Stimulated activated CD4-positive, alpha-beta T cell treated with anti-CD3 and anti-CD28 coated beads, Interleukin-1b, Interleukin-23, amount 100 ng/mL, for 4 hours (primary cell): ENCODE measurements at places on chromosomes 16 and 17.

DNA sequence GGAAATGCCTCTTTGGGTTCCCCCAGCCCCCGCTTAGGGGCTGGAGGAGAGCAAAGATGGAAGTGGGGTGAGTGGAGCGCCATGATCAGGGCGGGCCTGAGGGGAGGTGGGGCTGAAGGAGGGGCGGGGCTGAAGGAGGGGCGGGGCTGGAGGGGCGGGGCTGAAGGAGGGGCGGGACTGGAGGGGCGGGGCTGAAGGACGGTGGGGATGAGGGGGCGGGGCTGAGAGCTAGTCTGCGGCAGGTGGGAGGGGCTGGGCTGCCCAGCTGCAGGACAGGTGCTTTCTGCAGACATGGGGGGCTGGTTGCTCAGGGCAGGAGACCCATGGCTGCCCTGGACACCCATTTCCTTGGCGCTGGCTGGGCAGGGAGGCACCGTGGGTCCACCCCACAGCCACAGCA, 39.1 kb upstream of the PABPN1L start:
- DNase-seq: no peak

- DNase-seq: no peak
These were observed 11.3 kb downstream of the OSBPL7 start for GRCh38 chr17:47810200-47810821.

- DNase-seq: no peak
These were observed 141.1 kb upstream of the NOL11 start for GRCh38 chr17:67576471-67577115.

- no peak for DNase-seq
These were observed 37.9 kb downstream of the TBCD start for GRCh38 chr17:82789806-82790205.

GRCh38 chr17:9177212-9177611, 155.9 kb downstream of the NTN1 start:
- DNase-seq: no peak

DNA sequence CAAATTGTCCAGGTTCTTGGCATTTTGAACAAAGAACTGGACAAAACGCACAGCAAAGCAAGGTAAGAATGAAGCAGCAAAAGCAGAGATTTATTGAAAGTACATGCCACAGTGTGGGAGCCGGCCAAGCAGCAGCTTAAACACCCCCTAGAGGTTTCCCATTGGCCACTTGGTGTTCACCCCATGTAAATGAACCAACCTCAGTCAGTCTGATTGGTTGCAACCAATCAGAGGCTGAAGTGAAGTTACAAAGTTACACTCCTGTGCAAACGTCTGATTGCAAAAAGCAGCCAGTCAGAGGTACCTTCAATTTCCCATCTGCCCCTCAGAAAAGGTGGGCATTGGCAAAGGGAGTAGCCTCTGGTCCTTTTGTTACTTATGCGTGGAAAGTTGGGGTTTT, 8.8 kb upstream of the ZNF263 start:
- DNase-seq: no peak

DNA sequence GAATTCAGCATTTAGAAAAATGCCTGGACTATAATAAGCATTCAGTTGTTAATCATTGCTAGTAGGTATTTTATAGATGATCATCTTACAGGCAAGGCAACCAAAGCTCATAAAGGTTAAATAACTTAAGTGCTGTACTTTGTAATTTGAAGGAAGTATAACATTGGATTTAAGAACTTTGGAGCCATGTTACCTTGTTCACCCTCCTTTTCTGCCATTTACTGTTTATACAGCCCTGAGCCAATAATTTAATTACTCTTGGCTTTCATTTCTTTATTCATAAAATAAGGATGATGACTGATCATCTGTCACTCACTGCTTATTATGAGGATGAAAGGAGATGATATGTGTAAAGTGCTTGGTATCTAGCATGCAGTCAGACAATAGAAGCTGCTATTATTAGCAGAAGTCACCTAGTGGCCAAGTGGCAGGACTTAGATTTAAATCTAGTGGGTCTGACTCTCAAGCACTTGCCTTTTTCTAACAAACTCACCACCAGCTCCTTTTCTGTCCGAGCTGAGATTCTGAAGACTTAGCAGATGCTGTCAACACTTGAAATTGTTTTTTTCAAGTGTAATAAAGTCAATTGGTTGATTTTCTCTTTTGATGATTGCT, 18.3 kb upstream of the DDX52 start:
- DNase-seq: no peak

DNA sequence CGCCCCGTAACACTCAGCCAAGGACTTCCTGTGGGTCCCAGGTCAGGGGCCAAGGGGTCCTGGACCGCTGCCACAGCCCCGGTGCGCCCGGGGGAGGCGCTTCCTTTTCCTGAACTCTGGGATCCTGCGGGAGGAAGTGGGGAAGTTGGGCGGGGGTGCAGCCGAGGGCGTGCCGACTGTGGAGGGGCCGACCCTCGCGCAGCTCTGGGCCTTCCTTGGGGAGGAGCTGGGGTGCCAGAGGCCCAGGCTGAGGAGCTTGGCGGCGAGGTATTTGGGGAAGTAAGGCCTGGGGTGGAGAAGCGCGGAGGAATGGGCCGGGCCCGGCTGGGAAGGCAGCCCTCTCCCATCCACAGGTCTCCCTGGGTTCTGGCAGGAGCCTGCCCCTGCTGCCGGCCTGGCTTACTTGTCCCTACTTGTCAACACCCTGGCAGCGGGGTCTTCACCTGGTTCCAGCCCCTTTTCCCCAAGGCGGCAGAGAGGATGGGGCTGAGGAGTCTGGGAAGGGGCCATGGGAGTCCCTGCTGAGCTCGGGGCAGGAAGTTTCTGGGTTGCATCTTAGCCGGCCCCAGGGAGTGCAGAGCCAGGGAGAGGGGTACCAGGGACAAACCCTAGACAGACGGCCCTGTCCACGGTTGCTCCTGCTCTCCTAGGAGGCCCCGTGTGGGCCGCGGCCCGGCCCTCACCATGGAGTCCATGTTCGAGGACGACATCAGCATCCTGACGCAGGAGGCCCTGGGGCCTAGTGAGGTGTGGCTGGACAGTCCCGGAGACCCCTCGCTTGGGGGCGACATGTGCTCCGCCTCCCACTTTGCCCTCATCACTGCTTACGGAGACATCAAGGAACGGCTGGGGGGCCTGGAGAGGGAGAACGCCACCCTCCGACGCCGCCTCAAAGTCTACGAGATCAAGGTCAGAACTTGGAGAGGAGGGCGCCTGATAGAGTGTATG, 1.7 kb downstream of the TBKBP1 start:
- DNase-seq: no peak

DNA sequence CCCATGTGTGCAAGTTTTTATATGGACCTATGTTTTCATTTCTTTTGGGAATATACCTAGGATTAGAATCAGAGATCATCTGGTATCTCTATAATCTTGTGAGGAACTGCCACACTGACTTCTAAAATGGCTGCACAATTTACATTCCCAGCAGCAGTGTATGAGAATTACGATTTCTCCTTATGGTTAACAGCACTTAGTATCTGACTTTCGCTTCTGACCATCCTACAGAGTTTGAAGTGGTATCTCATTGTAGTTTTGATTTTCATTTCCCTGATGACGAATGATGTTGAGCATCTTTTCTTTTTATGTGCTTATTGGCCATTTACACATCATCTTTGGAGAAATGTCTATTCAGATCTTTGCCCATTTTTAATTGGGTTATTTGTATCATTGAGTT, 10.0 kb downstream of the C16orf96 start:
- DNase-seq: no peak

DNA sequence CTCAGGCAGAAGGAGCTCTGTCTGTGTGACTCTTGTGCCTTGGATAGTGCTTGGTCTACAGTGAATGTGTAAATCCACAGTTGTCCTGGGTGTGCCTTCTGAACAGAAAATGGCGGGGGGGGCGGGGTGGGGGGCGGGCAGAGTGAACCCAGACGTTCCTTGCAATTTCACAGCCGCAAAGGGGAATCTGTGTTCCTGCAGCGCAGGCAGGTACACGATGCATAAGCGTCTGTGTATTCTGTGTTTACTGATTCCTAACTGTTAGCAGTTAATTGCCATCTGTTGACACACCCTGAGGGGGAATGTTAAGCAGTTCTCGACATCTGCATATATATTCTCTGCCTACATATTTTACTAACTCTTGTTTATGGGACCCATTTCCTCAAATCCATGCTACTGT, 123.5 kb upstream of the ZFHX3 start:
- no peak for DNase-seq

GRCh38 chr17:69876757-69877156, 198.3 kb upstream of the KCNJ16 start:
- DNase-seq: no peak

GRCh38 chr16:31471875-31472708, at the start of gene TGFB1I1:
TSS of gene TGFB1I1 (plus strand) at chr16:31472152. CDS start at chr16:31472189, 37 bp downstream.
- DNase-seq: no peak

- DNase-seq: no peak
These were observed 290.9 kb upstream of the MAF start for GRCh38 chr16:79891458-79891857.

GRCh38 chr16:58127033-58127556, 2.1 kb downstream of the CFAP20 start:
- DNase-seq: no peak

GRCh38 chr16:54080524-54081008, 206.0 kb downstream of the IRX3 start:
- DNase-seq: no peak

GRCh38 chr17:13140750-13141149, 122.9 kb upstream of the ELAC2 start:
- no peak for DNase-seq

DNA sequence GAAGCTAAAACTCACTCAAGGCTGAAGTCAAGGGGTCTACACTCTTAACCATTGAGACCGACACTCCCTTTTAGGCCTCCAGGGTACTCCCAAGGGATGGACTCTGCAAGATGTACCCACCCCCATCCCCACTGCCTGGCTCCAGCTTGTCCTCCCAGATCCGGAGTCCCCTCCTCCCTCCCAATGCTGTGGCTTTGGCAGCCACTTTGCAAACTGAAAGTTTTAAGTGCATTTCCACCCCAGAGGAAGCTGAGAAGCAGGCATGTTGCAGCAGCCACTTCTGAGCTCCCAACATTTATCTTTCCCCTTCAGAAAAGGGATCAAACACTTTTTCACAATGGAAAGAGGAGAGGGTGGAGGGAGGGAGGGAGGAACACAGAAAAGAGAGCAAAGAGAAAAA, 115.2 kb downstream of the COPRS start:
- DNase-seq: no peak

DNA sequence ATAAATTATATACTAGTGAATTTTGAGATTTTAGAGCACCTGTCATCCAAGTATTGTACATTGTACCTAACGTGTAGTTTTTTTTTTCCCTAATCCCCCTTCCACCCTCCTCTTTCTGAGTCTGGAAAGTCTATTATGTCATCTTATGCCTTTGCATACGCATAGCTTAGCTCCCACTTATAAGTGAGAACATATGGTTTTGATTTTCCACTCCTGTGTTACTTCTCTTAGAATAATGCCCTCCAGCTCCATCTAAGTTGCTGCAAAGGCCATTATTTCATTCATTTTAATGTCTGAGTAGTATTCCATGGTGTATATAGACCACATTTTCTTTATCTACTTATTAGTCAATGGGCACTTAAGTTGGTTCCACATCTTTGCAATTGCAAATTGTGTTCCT, 177.0 kb upstream of the C16orf82 start:
- no peak for DNase-seq

- DNase-seq: no peak
These were observed 143.8 kb downstream of the CCT6B start for GRCh38 chr17:34817252-34818035.

DNA sequence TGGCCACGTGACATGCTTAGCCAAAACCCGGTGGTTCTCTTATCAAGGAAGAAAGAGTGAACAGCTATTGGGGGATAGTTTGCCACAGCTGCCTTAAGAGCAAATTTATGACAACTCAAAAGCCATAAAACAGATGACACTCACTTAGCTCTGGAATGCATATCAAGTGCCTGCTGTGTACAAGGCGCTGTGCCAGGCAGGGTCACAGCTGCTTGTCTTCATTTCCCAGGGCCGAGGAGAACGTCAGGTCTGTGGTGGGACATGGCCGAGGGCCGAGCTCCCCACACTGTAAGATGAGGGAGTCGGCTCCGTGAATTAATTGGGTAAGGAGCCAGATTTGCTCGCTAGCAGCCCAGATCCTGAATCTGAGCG, 14.0 kb downstream of the EEF2K start:
- DNase-seq: no peak

- no peak for DNase-seq
These were observed 10.8 kb upstream of the TLCD3B start for GRCh38 chr16:30041841-30042240.

DNA sequence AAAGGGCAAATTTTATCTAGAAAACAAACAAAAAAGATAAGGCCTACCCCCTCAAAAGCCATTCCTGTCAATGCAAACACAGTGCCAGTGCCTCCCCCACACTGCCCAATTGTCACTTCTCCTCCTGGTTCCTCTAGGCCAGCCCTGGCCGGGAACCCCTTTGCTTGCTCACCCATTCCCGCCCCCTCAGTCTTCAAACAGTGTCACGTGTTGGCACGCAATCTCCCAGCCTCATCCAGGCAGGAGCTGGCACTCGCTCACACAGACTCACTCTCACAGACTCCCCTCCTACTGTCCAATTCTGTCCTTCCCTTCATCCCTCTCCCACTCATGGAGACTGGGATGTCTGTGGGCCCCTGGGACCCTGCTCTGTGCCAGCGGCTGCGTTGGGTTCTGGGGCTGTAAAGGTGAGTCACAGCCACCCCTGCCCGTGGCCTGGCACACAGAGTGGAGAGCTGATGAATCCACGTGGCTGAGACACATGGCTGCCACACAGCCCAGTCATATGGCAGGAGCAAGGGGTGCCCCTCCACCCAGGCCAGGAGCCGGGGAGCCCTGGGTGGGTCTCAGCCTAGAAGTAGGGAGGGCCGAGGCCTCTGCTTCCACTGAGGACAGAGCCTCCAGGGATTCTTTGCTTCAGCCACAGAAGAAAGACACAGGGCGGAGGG, 54.8 kb downstream of the VAC14 start:
- DNase-seq: no peak

- no peak for DNase-seq
These were observed 88.3 kb downstream of the TMEM132E start for GRCh38 chr17:34667656-34668055.

- DNase-seq: no peak
These were observed 1.6 kb downstream of the RAB11FIP4 start for GRCh38 chr17:31392856-31393748.

GRCh38 chr16:73713251-73713650, 583.4 kb upstream of the PSMD7 start:
- DNase-seq: no peak

DNA sequence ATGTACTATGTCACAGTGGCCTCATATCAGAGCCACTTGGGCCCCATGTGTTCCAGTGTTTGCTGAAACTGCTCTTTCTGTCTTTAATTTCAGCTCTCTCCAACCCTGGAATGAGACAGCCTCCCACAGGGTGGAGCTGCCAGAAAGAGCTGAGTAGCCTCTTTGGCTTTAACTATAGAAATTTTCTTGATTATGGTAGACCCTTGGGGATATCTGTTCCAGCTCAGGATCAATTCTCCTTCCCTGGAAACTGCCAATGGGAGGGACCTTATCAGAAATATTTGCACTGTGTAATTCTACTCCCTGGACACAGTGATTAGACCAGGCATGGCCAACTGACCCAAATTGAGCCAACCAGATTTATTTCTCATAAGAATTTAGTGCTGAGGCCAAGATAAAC, 39.0 kb upstream of the KDM8 start:
- no peak for DNase-seq

GRCh38 chr17:75827308-75828075, 16.7 kb downstream of the UNC13D start:
- DNase-seq: peak; percentile 56
